ENCODE measurements at places on chromosomes 6 and 20.

DNA sequence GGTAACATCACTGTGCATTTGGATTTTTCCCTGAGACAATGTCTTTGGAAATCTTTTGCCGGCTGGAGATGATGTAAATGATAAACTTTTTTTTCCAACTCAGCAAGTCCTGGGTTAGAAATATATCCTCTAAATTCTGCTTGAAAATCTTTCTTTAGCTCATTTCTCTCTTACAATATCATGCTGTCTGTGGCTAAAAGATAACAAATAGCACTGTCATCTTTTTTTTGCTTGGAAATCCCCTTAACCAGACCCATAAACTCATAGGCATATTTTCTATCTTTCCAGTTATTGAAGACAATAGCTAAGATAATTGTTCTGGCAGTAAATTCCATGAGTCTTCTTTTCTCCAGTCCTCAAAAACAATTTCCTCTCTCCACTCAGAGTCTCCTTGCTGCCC is 481.5 kb downstream of the NKAIN2 start:
- no peak for DNase-seq

GRCh38 chr20:20785226-20785625 is 72.8 kb upstream of the RALGAPA2 start:
- DNase-seq = no peak

GRCh38 chr6:53216301-53216700 is 67.7 kb upstream of the GCM1 start:
- no peak for DNase-seq

- DNase-seq = peak; percentile 81
These were observed 302.2 kb upstream of the EPHA7 start for GRCh38 chr6:93721386-93722048.

- DNase-seq = no peak
These were observed 147.5 kb downstream of the BMP7 start for GRCh38 chr20:57118964-57119363.

DNA sequence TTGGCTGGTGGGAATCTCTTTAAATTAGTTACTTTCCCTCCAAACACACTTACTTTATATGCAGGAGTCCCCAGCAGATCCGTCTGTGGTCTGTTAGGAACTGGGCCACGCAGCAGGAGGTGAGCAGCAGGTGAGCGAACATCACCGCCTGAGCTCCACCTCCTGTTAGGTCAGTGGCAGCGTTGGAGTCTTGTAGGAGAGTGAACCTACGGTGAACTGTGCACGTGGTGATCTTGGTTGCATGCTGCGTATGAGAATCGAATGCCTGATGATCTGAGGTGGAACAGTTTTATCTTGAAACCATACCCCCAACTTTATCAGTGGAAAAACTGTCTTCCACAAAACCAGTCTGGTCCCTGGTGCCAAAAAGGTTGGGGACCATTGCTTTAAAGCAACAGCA is 5.0 kb downstream of the SERPINB6 start:
- DNase-seq = no peak

DNA sequence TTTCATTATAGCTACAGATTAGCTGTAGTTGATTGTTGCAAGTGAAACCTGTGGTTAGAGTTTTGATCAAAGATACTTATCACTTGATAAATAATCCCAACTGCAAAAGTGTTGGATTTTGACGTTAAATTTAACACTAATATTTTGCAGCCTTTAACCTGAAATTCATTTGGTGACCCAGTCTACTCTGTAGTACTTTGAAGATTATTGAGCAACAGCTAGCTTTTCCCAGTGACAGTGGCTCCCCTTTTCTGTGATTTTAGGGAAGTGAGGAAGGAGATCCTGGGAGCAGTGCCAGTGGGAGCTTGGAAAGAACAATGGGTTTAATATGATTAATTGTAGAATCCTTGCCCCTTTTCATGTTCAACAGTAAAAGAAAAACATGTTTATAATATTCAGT is 76.9 kb downstream of the NCOA3 start:
- DNase-seq = peak; percentile 38
